ENCODE measurements at places on chromosomes 4 and X.
A peak's percentile ranks its signal among the peaks of the same experiment; 100 is the strongest.

DNA sequence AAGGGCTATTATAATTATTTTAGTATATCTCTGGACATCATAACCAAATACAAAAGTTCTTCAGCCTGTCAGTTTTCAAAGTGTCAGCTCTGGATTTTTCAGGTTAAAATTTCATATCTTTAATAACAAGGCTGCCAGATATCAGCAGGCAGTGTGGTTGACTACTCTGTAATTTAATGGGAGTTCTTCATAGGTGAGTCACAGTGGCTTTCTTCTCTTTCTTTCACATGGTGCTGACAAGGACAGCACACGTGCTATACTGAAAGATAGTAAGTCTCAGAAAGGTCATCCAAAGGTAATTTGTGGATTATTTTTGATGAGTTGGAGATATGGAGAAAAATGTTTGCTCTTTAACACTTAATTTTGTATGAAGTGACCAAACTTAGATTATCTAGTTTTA is 43.2 kb downstream of the GALNT7 start:
- no peak for DNase-seq

DNA sequence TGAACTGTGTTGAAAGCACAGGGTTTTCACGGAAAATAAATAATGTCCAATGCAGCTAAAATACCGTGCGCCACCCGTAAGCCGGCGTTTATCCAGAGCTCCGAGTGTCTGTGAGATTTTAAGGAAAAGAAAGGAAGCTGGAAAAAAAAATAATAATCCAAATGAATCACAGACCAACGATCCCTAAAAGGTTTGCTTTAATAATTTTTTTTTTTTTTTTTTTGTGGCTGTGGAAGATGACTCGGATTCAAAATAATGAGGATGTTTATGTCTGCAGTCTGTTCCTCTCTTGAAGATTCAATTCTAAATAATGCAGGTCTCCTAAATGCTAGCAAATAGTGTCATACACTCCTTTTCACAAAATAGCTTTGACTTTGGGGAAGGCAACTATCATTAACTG is 84.6 kb upstream of the PPP2R3B start:
- DNase-seq: no peak

GRCh38 chr4:153420361-153420760 is 45.8 kb upstream of the TMEM131L start:
- DNase-seq: no peak

DNA sequence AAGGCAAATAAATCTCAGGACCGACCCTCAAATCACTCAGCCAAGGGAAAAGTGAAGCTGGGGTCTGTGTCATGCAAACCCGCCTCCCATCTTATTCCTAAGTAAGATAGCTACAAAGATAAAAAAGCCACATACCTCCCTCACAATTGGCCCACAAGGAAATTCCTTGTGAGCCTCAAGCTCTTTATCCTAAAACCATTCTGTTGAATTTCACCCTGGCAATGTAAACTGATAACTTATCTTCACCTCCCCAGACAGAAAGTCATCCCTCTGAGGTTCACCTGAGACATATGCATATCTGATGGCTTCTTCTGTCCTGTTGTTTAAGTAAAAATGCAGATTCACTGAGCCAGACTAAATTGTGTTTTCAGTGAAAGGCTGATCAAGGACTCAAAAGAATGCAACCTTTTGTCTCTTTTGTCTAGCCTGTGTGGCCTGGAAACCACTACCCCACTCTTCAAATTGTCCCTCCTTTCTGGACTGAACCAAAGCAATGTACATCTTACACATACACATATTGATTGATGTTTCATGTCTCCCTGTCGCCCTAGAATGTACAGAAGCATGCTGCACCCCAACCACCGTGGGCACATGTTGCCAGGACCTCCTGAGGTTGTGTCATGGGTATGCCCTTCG is 91.3 kb downstream of the MFAP3L start:
- DNase-seq: no peak

GRCh38 chrX:9983846-9984245 is 16.7 kb downstream of the CLDN34 start:
- DNase-seq: no peak

GRCh38 chrX:68846536-68846935 is 17.7 kb downstream of the EFNB1 start:
- DNase-seq: no peak

DNA sequence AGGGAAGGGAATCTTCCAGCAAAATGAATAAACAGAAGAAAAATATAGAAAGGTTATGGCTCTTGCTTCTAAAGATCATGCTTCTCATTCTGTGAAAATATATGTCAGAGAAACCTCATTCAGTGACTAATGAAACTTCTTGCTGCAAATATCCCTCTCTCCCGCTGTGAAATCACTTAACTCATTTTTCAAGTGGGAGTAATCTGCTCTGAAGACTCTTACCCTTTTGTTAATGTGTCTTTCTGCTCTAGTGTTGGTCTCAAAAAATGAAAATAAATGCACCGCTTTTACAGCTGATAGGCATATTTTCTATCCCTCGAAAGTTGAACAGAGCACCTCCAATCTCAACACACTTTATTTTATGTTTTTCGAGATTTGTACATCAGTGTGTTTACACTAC is 252.3 kb downstream of the NLGN4X start:
- no peak for DNase-seq

DNA sequence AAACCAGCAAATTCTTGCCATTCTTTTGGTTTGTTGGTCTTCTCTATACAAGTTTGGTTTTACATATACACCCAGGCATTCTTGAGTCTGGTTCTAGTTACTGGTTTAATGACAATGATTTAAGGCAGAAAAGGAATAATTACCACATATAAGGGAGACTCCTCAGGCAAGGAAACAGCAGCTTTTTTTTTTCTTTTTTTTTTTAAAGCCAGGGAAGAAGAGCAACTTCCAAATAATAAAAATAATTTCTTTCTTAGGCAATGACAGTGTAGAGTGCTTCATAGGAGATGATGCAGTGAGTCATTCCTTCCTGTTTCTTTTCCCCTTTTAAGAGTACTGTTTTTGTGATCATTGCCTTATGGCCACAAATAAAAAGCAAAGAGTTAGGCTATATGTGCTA is 289.7 kb downstream of the DKK2 start:
- DNase-seq: no peak

GRCh38 chrX:67780694-67781109 is 236.9 kb downstream of the AR start:
- DNase-seq: no peak

GRCh38 chr4:101286663-101287062 is 60.7 kb downstream of the PPP3CA start:
- no peak for DNase-seq

GRCh38 chrX:47749185-47749967 is 87.3 kb upstream of the ZNF81 start:
- DNase-seq: peak; percentile 12

- no peak for DNase-seq
Observed at GRCh38 chr4:124206779-124207605, 505.5 kb downstream of the ANKRD50 start.

DNA sequence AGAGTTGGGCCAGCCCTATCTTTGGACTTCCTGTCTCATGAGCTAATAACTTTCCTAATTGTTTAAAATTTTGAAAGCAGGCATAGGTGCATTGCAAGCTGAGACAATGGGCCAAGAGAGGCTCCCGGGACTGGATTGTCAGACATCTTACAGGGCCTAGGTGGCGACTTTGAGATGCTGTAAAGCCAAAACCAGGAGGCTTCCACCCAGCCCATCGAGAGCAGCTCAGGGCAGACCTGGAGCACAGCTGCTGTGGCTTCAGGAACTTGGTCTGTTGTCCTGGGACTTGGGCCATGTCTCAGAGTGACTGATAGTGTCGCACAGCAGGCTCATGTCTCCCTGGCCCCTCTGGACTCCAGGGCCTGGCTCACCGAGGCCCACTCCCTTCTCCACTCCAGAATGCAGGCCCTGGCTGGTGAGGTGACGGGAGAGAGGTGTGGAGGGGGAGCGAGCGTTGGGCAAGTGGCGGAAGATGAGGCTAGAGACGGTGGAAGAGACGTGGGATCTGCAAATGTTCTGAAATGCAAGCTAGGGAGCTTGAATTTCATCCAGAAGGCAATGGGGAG is 24.1 kb upstream of the MTM1 start:
- DNase-seq: no peak

- DNase-seq: no peak
Observed at GRCh38 chr4:132317923-132318322, 831.2 kb upstream of the PCDH10 start.

DNA sequence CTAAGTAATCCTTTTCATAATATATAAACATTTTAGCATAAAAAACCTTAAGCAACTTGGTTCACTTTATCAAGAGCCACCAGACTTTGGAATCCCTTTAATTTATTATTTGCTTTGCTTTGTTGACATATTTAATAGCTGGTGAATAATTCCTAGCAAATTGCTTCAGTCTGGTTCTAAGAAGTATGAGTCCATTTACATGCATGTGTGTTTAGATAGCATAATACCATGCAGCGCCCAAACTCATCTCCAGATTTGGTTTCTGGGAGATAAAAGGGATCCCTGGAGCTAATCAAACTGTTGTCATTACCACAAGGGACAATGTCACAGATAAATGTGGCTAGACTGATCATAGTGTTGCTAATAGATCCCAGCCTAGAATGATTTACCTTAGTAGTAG is 111.8 kb downstream of the TMEM144 start:
- no peak for DNase-seq

GRCh38 chrX:18542905-18543304 is 117.5 kb downstream of the CDKL5 start:
- DNase-seq: no peak

- DNase-seq: no peak
Observed at GRCh38 chr4:67576538-67576937, 18.0 kb downstream of the STAP1 start.

GRCh38 chr4:47483745-47484144 is 1.3 kb upstream of the ATP10D start:
- DNase-seq: no peak

GRCh38 chr4:87541521-87541920 is 12.3 kb upstream of the SPARCL1 start:
- no peak for DNase-seq

DNA sequence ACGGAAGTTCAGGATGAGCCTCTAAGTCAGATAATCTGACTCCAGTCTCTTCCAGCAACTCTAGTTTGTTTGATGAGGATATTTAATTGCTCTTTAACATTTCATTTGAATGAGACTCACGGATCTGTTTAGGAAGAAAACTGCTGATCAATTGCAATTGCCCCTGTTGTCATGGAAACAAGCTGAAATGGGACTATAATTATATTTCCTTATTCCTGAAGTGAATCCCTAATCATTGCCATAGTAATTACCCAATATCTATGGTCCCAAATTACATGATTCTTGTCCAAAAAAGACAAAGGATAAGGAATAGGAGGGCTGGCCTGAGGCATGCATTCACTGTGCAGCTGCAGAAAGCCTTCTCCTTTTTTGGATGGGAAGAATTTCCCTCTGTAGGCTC is 105.3 kb downstream of the AASDH start:
- no peak for DNase-seq

- DNase-seq: no peak
Observed at GRCh38 chr4:140719022-140719421, 37.2 kb downstream of the TBC1D9 start.

DNA sequence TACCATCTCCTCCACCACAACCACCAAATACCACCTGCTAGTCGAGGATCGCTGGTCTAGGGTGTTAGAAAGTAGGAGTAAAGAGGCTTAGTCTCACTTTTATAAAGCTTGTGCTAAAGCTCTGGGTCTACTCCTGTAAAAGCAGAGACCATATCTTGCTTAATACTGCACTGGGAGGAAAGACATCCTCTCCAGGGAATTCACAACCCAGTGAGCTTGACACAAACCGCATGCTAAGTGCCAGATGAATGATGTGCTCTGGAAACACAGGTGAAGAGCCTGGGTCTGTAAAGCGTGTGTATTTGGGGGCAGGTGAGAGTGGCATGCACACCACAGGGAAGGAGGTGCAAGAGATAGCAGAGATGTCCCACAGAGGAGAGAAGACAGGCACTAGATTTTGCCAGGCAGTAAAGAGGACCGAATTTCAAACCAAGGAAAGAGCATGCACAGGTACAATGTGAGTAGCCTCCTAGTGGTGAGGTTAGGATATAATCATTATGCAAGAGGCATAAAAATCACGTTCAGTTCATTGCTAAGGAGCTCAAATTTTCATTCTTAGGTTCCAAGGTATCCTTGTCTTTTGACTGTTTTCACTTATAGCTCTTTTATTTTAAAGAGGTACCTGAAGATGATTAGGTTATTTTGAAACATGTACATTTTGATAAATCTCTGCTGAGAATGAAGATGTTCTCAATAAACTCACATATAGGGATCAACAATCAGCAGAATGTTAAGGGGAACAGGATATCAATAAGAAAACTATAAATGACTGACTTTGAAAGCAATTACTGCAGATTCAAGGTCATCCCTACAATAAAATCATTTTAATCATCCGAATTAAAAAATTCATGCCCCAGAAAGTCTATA is 20.7 kb downstream of the TAPT1 start:
- DNase-seq: no peak

GRCh38 chr4:8345946-8346814 is 76.6 kb downstream of the HTRA3 start:
- DNase-seq: no peak

DNA sequence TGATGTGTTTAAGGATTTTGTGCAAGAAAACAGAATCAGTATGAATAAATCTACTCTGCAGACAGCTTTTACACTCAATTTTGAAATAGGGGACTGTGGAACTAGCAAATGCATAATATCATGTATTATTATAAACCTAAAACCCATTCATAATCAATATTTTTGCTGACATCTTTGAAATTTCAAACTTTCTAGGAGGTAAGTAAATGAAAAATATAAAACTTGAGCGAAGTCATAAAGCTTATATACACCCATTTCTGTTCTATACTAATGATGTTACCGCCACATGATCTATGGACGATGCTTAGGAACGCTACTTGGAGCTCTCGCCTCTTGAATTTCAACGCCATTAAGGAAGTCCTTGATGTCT is 38.1 kb downstream of the ADGRA3 start:
- DNase-seq: no peak

GRCh38 chr4:115711575-115711974 is 598.2 kb upstream of the NDST4 start:
- DNase-seq: no peak

GRCh38 chr4:29541757-29542156 is 1178.4 kb upstream of the PCDH7 start:
- DNase-seq: no peak

DNA sequence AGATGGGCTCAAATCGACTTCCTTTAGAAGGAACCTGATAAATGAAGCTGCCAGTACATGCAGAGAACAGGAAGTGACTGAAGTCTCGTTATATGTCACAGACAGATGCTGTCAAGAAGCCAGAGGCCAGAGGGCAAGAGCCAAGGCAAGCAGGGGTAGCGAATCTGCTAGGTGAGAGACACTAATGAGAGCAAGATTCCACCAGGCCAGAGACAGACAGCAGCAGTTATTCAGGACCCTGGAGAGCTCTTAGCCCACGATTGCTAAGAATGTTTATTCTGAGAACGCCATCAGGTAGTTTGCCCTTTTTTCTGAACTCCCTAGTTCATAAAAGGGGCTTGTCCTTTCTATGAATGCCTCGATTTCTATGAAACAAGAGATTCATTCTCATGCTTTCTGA is 73.7 kb downstream of the BEND2 start:
- no peak for DNase-seq
